K562 (cell line): ENCODE measurements at places on chromosomes 2 and 18.

DNA sequence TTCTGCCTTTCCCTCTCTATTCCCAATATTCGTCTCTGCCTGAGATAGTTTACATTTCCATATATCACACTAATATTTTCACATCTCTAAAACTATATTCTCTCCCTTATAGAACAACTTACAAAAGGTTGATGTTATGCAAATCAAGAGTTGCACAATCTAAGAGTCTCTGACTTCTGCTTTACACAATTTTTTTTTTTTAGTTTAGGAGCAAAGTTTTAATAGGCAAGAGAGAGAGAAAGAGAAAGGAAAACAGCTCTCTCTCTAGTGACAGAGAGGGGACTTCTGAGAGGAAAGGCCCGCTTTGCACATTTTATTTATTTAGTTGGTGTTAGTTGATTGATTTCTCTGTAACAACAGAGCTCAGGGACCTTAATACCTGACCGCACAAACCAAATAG is 380.2 kb downstream of the TXNL1 start:
- DNase-seq, result no peak

DNA sequence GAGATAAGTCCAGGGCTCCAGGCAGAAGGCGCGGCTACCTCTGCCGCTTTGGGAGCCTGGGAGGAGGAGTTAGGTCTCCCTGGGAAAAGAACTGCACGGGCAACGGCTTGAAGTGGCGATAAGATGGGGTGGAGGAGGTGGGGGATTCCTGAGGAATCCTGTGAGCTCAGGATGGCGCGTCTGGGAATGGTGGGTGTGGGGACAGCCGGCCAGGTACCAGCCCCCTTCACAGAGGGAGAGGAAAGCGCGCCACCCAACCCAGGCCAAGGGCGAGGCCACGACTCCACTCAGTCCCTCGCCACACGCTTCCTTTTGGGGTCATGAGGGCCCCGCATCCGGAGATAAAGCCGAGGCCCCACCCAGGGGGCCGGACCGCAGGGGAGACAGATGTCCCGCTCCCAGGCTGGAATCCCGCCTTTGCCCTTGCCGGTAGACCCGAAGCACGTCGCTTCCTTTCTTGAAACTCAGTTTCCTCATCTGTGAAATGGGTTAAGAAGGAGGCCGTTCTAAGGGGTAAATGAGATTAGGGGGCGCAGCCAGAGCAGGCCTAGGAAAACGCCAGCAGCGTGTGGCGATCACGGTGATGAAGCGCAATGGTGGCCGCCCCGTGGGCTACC is 1.7 kb upstream of the CTDSP1 start:
- peak; percentile 66 for DNase-seq

DNA sequence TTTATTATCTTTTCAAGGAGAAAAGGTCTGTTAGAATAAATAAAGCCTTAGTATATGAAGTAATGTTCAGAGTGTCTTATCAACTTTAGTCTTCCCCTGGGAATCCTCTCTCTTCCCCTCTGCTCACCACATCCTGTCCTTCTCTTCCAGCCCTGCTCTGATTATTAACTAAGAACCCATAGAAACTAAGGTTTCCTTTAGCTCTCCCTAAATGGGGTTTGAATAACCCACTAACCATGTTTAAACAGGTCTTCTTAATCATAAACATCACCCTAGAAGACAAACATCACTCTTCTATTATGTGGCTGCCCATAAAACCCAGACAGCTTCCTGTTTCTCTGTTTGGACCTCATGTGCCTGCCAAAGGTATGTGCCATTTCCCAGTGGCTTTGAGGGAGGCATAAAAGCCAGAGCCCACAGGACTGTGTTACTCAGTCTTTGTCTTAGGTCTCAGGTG is 50.1 kb downstream of the SLC14A1 start:
- no peak for DNase-seq

- no peak for DNase-seq
Observed at GRCh38 chr2:170525566-170525900, 189.6 kb upstream of the SP5 start.

GRCh38 chr2:82342356-82342755 is 2037.8 kb upstream of the LRRTM1 start:
- DNase-seq, result no peak

DNA sequence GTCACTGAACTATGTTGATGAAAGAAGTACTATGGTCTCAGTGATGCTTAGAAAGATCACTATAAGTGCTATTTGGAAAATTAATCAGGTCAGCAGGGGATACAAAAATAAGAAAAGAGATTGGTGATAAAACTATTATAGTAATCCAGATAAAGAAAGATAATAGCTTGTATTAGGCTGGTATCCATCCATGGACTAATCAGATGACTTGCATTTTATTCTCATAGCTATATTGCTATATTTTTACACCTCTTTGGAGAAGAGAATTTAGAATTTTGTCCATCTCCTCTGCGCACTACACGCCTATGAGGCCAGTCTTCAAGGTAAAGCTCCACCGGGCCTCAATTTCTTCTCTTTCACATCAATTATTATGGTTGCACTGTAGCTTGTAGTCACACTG is 635.1 kb upstream of the DDX18 start:
- DNase-seq, result no peak

DNA sequence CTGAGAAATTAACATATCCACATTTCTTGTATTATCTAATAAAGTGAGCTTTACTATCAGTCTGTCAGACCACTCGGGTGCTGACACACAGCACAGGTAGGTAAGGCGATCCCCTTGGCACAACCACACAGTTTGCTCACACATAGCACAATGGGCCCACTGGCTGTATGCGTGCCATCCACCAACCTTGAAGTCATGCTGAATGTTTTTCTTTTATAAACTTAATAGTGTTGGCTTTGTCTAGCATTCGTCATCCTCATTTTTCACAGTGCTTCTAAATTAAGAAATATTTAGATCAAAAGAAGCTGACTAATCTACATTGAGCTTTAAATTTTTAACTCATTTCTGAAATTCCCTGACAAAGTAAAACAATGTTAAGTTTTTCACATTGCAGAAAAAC is 50.0 kb upstream of the PAPOLG start:
- no peak for DNase-seq

DNA sequence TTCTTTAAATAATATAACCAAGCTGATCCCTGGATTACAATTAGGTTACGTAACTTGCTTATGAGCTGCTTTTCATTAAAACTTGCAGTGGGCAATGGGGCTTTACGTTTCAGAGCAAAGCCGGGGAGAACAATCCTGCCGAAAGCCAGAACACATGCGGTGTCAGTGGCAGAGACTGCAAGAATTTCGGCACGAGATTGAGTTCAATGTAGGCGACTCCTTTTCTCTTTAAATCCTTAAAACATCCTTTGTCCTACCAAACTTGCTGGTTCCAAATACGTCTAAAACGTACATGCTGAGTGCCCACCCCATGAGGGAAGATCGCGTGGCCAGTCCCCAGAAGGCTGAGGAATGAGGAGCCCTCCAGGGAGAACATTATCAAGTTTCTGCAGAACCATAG is 36.8 kb upstream of the NCOA1 start:
- DNase-seq, result no peak

GRCh38 chr2:164675027-164675426 is 53.7 kb upstream of the GRB14 start:
- no peak for DNase-seq

GRCh38 chr18:49837889-49838288 is 24.6 kb upstream of the ACAA2 start:
- no peak for DNase-seq

GRCh38 chr2:151575338-151575737 is 158.9 kb downstream of the NEB start:
- DNase-seq, result no peak

DNA sequence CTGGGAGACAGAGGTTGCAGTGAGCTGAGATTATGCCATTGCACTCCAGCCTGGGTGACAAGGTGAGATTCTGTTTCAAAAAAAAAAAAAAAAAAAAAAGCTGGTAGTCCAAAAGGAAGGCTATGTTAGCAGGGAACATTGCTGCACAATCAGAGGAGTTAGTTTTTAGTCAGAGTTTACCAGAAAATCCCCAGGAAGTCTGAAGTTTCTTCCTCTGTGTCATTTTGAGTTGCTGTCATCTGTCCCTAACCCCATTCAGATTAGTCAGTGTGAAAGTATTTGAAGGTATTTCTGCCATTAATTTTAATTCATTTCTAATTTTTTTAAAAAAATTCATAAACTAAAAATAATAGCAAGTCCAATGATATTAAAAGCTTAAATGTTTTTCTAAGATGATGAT is 33.5 kb upstream of the CERS6 start:
- no peak for DNase-seq

GRCh38 chr2:27121906-27122305 is 1.7 kb upstream of the ABHD1 start:
- no peak for DNase-seq
